ENCODE measurements at places on chromosomes 7 and 10.

DNA sequence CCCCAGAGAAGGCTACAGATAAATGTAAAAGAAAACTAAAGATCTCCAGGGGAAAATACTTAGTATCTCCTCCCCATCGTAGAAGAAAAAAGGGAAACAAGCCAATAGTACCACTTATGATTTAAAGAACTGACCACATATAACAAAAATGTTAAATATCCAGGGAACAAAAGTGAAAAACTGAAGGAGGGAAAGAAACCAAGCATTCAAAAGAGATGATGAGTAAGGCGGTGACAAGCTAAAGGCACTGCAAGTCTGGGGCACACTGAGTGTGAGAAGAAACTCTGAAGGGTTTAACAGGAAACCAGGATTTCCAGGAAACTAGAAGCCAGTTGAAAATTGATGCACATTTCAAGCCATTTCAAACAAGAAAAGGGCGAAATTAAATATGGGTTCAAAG is 226.3 kb downstream of the AHR start:
- no peak for DNase-seq

DNA sequence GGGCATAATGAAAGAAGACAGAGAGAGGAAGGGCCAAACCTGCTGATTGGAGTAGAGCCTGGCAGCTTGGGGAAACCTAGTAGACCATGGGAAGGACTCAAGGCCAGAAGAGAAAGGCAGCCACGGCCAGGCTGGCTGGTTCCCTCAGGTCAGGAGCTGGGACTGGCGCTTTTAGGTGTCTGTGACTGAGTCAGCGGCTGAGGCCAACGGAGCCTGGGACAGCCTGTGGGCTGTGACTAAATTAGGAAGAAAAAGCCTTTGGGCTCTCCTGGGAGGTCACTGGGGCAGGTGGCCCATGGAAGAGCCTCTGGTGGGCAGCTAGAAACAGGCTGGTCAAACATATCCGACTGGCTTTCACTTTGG is 108.9 kb upstream of the PDCD4 start:
- DNase-seq, result no peak

- DNase-seq, result no peak
Measured at GRCh38 chr7:32259931-32260596, 189.9 kb upstream of the PDE1C start.

DNA sequence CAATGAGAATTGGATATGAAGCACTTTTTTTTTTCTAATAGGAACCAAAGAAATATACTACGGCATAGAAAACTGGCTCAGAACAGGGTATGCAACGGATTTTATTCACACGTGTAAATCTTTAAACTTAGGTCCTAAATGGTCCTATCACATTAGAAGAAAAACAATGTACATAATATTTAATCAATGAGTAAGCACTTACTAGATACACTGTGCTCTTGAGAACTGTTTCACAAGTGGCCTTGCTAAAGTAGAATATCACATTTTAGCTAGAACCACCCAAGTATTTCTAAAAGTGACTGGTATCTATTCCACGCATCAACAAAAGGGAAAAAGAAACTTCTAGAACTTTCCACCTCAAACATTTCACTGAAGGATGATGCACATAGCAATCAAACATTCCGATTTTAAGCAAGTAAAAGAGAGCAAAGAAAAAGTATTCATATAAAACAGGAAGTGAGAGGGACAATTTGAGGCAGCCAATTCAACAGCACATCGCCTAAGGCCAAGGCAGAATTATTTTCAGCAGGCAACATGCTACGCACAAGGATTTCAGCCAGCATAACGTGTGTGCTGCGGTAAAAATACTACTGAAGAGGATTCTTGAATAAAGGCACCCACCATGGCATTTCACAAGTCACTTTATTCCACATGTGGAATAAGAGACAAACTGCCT is 55.8 kb downstream of the PARD3 start:
- DNase-seq, result no peak

- DNase-seq, result no peak
Measured at GRCh38 chr7:1142051-1142635, 17.9 kb downstream of the ZFAND2A start.

- DNase-seq, result no peak
Measured at GRCh38 chr10:16646181-16647059, 124.7 kb upstream of the C1QL3 start.

- no peak for DNase-seq
Measured at GRCh38 chr10:54769051-54769450, 32.0 kb downstream of the PCDH15 start.

- DNase-seq, result no peak
Measured at GRCh38 chr10:58384095-58384494, 1.1 kb upstream of the TFAM start.

DNA sequence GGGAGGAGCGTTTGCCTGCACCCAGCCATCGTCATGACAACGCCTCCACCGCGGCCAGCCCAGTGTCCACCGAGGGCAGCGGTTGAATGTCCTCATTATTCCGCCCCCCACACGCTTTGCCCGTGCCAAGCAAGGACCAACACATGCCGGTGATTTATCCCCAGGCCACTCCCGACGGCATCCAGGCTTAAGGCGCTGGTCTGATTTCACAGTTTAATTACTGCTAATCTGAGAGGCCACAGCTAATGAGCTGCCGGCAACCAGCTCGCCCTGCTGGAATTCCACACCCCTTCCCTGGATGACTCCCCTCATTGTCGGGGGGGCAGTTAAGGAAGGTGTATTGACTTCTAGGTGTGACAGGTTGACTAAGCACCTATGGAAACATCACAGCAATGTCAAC is 432.3 kb downstream of the DNAJB6 start:
- no peak for DNase-seq

- no peak for DNase-seq
Measured at GRCh38 chr10:79090134-79090803, 21.5 kb downstream of the ZMIZ1 start.

DNA sequence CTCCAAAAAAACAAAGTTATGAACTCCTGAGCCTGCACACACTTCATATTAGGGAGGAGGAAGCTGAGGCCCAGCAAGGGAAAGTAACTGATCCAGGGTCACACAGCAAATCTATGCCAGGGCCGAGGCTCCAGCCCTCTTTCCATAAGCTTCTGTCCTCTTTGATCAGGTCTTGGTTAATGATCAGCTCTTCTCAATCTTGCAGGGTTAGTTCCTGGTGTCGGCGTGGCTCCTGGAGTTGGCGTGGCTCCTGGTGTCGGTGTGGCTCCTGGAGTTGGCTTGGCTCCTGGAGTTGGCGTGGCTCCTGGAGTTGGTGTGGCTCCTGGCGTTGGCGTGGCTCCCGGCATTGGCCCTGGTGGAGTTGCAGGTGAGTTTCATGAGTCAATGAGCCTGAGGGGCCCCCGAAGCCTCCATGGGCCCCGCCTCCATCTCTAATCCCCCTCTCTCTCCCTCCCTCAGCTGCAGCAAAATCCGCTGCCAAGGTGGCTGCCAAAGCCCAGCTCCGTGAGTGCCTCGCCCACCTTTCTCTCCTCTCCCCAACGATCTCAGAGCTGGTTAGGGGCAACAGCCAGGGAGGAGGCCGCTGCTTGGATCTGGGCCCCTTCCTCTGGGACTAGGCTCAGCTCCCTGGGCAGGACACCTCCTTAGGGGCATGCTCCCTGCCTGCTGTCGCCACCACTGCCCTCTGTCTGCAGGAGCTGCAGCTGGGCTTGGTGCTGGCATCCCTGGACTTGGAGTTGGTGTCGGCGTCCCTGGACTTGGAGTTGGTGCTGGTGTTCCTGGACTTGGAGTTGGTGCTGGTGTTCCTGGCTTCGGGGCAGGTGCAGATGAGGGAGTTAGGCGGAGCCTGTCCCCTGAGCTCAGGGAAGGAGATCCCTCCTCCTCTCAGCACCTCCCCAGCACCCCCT is 23.7 kb upstream of the LIMK1 start:
- DNase-seq, result no peak

GRCh38 chr7:92802406-92802805 is 34.0 kb downstream of the CDK6 start:
- DNase-seq, result no peak

DNA sequence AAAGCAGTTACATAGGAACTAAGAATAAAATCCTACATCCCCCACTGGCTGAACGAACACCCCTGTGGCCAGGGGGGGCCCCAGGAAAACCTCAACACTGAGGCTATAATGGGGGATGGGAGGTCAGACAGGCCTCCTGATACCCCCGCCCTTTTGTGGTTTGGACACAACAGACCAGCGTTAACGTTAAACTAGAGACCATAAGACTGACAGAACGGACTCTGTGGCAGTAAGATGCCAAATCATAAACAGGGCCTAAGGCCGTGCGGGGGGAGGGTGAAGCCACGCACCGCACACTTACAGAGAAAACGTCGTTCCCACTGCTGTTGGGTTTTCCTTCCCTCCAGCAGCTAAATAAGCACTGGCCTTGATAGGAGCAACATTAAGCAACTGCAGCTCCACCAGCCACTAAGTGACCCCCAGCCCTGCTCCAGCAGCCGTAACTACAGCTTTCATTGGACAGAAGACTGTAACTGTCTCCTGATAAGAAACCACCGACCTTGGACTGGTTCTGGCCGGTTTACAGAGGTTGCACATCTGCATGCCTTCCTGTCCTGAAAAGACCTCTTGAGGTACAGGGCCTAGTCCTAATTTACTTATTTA is 3.4 kb upstream of the PPP2R2D start:
- DNase-seq, result no peak

DNA sequence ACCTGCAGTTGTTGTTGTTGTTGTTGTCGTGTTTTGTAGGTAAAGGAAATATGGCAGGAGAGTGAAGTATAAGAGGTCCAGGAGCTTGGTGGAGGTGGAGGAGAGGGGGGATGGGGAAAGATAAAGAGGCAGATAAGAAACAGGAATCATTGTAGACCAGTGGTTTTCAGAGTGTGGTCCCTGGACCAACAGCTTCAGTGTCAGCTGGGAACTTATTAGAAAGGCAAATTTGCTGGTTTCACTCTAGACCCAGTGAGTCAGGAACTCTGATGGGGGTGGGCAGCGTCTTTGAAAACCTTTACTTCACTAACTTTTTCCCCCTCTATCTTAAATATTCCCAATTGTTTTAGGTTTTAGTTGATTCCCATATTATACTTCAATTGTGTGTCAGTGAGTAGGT is 241.5 kb downstream of the AUTS2 start:
- no peak for DNase-seq

- DNase-seq, result no peak
Measured at GRCh38 chr10:74255888-74256357, 104.9 kb downstream of the ADK start.

- no peak for DNase-seq
Measured at GRCh38 chr7:69429911-69430383, 168.3 kb upstream of the AUTS2 start.

- DNase-seq, result no peak
Measured at GRCh38 chr10:86759073-86759672, 2.8 kb downstream of the BMPR1A start.

GRCh38 chr7:137519947-137520346 is 176.4 kb upstream of the PTN start:
- no peak for DNase-seq

DNA sequence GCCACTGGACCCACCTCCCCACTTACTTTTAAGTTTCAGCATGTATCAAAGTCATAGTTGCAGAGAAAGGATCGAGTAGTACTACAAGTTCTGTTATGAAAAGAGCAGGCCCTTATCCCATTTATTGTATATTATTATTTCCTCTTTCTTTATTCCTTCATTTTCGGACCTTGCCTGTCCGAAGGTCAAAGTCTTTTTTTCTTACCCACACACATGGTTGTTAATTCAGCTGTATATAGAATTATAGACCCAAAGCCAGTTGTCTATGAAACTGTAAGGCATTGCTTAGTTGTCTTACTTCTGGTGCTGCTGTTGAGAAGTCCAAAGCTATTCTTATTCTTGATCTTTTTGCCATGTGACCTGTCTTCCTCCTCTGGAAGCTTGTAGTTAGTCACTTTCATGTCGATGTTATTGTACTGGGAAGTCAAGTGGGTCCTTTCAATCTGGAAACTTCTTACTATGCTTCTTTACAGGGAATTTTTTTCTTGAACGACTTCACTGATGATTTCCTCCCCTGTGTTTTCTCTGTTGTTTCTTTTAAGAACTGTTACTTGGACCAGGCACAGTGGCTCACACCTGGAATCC is 8.3 kb downstream of the NUDT5 start:
- DNase-seq, result no peak

- no peak for DNase-seq
Measured at GRCh38 chr10:23692736-23693135, 253.9 kb downstream of the OTUD1 start.

DNA sequence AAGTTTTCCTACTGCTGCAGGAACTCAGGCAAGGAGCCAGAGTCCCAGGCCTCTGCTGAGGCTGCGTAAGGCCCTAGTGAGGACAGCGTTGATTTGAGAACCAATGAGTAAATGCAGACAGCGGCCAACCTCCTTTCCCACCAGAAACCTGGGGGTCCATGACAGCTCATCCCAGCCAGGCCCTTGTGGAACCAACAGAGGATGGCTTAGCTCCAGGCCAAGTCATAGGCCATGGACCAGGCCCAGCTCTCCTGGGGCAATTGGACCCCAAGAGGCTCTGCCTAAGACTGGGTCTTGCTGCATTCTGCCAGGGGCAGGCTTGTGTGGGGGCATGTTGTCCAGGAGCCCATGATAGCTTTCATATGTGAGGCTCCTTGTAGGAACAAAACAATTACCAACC is 65.4 kb upstream of the PPP1R3C start:
- DNase-seq, result no peak
